ENCODE measurements at places on chromosomes 4 and X.

DNA sequence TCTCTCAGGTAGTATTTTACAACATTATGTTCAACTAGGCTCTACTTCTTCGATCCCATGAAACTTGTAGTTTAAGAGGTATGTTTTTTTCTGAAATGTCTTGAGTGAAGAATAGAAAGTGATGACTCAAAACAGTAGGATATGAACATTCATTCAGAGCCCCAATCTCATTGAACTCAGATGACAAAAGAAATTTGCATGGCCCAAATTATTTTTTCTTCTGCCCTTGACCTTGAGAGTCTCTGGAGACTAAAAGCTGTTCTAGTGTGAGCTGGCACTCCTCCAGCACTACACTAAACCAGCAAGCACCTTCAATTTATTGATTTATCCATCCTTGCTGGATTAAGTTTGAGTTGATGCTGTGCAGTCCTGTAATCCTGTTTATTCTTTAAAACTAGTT is 4.0 kb downstream of the DCLK2 start:
- no peak for DNase-seq

GRCh38 chrX:125210146-125210545 is 109.5 kb upstream of the TEX13C start:
- no peak for DNase-seq

- peak; percentile 95 for DNase-seq
Observed at GRCh38 chr4:165461159-165461821, 82.5 kb downstream of the CPE start.

DNA sequence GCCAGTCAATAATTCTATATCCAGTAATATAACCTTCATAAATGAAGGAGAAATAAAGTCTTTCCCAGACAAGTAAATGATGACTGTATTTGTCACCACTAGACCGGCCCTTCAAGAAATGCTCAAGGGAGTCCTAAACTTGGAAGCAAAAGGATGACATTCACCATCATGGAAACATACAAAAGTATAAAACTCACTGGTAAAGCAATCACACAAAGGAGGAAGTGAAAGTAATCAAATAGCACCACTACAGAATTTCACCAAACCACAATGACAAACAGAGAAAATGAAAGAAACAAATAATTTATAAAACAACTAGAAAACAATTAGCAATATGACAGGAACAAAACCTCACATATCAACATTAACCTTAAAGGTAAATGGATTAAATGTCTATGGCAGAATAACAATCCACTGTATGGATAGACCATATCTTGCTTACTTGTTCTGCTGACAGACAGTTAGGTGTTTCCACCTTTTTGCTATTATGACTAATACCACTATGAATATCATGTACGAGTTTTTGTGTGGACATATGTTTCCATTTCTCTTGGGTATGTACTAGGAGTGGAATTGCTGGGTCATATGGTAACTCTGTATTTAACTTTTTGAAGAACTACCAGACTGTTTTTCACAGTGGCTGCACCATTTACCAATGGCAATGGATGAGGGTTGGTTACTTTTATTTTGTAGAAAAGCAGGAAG is 44.9 kb downstream of the NAT8L start:
- no peak for DNase-seq

- DNase-seq = no peak
Observed at GRCh38 chrX:139974471-139974870, 9.2 kb upstream of the CXorf66 start.

DNA sequence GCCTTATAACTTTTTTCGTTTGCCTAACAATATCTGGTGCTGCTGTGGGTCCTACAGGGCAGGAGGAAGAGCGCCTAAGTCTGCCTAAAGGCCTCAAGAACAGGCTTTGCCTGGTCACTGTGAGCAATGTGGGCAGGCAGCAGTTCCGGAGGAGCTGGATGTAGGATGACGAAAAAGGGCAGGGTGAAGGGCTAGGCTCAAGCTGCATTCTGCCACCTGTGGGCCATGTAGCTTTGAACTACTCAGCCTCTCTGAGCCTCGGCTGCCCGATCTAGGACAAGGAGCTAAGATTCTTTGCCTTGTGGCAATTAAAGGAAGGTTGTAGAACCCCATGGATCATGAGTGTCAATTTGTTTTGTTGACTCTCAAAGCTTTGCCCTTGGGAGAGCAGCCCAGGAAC is 57.1 kb upstream of the MAMLD1 start:
- DNase-seq = no peak

- peak; percentile 41 for DNase-seq
Observed at GRCh38 chr4:8410641-8411271, 29.8 kb downstream of the ACOX3 start.

- DNase-seq = peak; percentile 40
Observed at GRCh38 chr4:56505269-56506130, at the start of gene ARL9. ARL9 (plus strand) TSS chr4:56505791; CDS start chr4:56505863, 72 bp downstream.

DNA sequence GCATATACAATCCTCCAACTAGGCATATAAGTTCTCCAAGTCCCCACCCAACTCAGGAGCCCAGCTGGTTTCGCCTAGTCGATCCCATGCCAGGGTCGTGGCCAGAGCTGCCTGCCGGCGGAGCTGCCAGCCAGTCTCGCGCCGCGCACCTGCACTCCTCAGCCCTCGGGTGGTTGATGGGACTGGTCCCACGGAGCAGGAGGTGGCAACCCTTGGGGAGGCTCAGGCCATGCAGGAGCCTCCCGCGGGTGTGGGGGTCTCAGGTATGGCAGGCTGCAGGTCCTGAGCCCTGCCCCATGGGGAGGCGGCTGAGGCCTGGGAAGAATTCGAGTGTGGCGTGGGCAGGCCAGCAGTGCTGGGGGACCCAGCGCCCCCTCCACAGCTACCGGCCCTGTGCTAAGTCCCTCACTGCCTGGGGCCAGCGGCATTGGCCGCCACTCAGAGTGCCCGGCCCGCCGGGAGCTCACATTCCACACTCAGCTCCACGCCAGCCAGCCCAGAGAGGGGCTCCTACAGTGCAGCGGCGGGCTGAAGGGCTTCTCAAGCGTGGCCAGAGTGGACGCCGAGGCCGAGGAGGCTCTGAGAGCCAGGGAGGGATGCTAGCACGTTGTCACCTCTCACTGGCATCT is 1086.4 kb upstream of the PCDH10 start:
- no peak for DNase-seq

DNA sequence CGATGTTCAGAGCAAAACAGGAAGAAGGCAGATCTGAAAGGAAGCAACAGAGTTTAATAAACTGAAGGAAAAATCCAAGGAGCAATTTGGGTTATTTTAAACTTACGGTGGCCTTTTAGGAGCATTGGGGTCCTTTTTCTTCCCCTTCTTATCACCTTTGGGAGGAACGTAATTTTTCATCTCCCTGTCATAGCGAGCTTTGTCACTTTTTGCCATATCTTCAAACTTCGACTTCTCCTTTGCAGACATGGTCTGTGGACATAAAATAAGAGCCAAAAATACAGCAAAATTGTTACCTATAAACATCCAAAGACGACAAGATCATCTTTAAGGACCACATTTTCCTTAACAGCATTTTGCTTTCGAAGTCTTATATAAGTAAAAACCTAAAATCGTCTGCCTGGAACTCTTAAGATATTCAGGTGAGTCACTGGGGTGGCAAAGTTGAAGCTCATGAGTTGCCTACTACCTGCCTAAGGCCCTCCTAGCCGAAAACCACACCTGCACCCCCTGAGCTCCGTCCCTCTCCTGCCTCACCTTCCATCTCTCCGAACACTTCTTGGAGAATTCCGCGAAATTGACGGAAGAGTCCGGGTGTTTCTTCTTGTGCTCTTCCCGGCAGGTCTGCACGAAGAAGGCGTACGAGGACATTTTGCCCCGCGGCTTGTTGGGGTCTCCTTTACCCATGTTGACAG is 1.0 kb downstream of the HMGB2 start:
- no peak for DNase-seq

DNA sequence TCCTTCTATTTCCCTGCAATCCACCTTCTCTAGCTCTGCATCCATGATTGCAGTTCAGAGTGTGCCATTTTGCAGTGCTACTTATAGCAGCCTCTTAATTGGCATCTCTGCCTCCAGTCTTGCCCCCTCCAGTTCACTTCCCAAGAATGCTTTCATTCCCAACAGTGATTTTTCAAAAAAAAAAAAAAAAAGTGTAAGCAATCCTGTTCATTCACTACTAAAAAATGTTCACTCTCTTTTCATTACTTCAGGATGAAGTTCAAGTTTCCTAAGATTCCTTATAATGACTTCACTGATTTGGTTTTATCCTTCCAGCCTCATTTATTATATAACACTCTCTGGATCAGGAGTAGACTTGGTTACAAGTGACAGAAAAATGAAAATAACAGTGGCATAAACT is 124.7 kb upstream of the LNX1 start:
- peak; percentile 64 for DNase-seq

GRCh38 chr4:166280642-166281041 is 407.6 kb downstream of the TLL1 start:
- DNase-seq = no peak

DNA sequence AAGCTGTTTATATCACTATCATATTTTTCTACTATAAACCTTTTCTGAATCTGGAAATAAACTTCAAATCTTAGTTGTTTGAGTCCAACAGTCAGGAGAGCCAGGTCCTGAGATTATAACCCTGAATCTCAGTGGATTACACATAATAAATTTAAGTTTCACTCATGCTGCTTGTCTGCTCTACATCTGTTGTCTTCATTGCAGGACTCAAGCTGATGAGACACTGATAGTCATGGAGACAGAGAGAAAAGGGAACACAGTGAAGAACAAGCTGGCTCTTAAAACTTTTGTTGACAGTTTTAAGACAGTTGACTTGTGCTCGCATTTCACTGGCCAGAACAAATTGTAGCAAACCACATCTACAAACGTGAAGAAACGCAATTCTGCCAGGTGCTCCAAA is 327.0 kb upstream of the CTSO start:
- peak; percentile 17 for DNase-seq

GRCh38 chr4:178233906-178234305 is 791.7 kb upstream of the AGA start:
- DNase-seq = no peak

DNA sequence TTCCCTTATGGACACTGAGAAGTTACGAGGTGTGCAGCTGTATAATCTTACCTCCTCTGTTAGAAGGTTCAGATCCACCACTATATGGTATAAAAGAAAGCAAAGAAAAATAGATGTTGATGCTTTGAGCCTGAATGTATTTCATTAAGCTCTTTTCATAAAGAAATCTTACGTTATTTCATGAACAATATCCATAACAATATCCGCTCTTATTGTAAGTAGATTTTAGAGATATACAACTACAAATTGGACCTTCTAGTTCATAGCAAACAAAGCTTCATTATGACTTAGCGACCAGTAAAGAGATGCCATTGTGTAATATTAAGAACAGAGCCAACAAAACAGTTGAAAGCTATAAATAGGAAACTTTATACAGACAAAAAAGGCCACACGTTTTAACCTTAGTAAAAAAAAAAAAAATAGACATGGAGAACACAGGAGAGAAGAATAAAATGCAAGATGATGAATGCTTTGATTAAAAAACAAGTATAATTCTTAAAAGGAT is 203.6 kb downstream of the PDGFC start:
- DNase-seq = no peak

DNA sequence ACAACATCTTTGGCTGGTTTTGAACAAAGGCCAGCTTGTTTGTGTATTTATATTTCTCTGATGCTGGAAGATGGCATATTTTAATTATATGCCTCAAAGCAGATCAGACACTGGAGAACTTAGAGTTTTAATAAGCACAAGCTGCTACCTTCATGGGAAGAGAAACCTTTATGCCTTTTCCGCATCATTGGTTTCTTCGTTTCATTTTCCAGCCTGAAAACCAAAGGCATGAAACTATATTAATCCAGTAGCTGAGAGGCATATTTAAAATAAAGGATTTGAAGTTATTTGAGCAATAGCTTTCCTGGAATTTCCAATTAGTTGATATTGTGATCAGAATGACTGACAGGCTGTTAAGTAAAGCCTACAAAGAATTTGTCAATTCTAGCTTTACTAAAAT is 141.0 kb downstream of the ARHGAP24 start:
- no peak for DNase-seq

DNA sequence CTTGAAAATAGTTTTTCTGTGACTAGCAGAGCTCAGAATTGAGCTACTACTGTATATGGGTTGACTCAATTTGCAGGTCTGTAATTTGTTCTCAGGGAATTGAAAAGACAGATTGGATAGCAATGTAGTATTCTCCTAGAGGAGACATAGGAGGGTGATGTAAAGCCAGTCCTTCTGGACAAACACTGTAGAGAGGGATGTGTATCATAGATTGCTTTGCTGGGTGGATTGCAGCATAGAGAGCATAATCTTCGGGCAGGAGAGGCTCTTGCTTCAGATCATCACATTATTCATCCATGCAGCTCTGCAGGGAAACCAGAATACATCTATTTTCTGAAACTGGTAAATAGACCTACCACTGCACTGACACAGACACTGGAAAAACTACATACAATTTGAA is 1110.5 kb downstream of the RAPGEF2 start:
- no peak for DNase-seq

DNA sequence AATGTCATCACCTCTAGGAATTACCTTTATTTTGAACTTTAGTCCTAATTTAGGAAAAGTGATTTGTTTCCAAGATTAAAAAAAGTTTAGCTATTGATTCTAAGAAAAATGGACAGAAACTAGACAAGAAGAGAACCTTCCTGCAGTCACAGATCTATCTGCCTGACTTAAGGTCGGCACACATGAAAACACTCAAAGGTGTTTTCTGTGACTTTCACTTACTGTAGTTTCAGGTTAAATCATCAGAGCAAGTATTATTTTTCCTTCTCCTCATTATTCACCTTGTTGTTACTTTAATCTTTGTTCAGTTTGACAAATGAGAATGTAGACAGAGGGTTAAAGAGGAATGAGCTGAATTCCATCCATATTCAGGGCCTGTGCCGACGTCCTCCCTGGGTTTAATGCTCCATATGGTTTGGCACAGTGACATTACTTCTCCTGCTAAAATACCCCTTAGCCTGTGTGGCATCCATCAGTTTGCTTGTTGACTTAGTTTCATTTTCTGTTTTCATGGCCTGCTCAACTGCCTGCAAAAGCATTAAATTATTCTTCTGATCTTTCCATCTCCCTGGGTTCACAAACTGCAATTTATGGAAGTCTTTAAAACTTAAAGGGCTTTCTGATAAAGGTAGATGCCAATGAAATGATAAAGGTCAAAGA is 352.7 kb downstream of the NKX6-1 start:
- DNase-seq = no peak

- no peak for DNase-seq
Observed at GRCh38 chr4:94813221-94813620, 55.5 kb downstream of the BMPR1B start.

DNA sequence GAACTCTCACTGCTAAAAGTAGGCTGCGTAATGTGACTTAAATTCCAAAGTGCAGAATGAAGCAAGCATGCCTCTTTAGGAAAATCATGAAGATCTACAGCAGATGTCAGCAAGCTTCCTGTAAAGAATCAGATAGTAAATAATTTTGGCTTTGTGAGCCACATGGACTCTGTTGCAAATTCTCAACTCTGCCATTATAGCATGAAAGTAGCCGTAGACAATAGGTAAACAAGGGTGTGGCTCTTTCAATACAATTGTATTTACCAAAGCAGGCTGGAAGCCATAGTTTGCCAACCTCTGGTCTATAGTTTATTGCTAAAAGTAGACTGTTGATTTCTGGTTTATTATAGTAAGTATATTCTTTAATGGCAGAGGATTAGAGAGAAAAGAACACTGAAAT is 80.3 kb upstream of the FAM9B start:
- DNase-seq = no peak
